ENCODE measurements at places on chromosomes 5 and 9. TPM values are rescaled to one million over a fixed set of nuclear protein-coding genes. Genes with fewer than 3 reads are reported as not detected.

The LURAP1L gene
- total RNA-seq, result 47.5 TPM

The CD14 gene
- total RNA-seq, result 0.36 TPM

The MZB1 gene
- 0.18 TPM for total RNA-seq

The PPP3R2 gene
- not detected for total RNA-seq

The LAMC3 gene
- total RNA-seq, result 0.08 TPM

The NUDT12 gene
- total RNA-seq, result 16.8 TPM

The GRM6 gene
- total RNA-seq, result not detected

The SHOC1 gene
- total RNA-seq, result 0.09 TPM

The SAPCD2 gene
- total RNA-seq, result 0.41 TPM

The PCDHB14 gene
- 0.45 TPM for total RNA-seq

The FOXD4 gene
- 0.27 TPM for total RNA-seq

The ADAMTSL1 gene
- total RNA-seq, result 179 TPM

The IL33 gene
- 73.9 TPM for total RNA-seq

The C5 gene
- total RNA-seq, result 13.8 TPM

The ZNF454 gene
- total RNA-seq, result 0.18 TPM

The IFNK gene
- total RNA-seq, result not detected

The PROB1 gene
- 0.99 TPM for total RNA-seq

The CNTLN gene
- total RNA-seq, result 25.8 TPM

The FYB1 gene
- 0.54 TPM for total RNA-seq

The MEIKIN gene
- not detected for total RNA-seq

The PDLIM7 gene
- 91.4 TPM for total RNA-seq

The PCDHGA9 gene
- 4.1 TPM for total RNA-seq

The SERF1B gene
- total RNA-seq, result 18.1 TPM

The PKN3 gene
- total RNA-seq, result 3.6 TPM

The PDZD2 gene
- total RNA-seq, result under 0.01 TPM

The PCDHA9 gene
- 0.49 TPM for total RNA-seq

The CD180 gene
- 0.09 TPM for total RNA-seq

The CSF1R gene
- under 0.01 TPM for total RNA-seq

The PCDHB16 gene
- total RNA-seq, result 0.25 TPM

The TEK gene
- total RNA-seq, result 3.8 TPM

The TBC1D2 gene
- 15.9 TPM for total RNA-seq

The GPX3 gene
- total RNA-seq, result 53.1 TPM

The BTNL8 gene
- total RNA-seq, result not detected

The LRRC19 gene
- total RNA-seq, result not detected

The LIFR gene
- 38.6 TPM for total RNA-seq

The COL23A1 gene
- not detected for total RNA-seq

The AKNA gene
- total RNA-seq, result 9.9 TPM

The SMIM33 gene
- total RNA-seq, result not detected
